ENCODE measurements at places on chromosomes 12 and 14. TPM values are rescaled to one million over a fixed set of nuclear protein-coding genes. Genes with fewer than 3 reads are reported as not detected.

- H3K27me3 ChIP-seq = peaks cover 14% of the 10 kb centered on the region
- H3K36me3 ChIP-seq = no peaks in the 10 kb centered on the region
- no peak overlapping the region for H3K4me3 ChIP-seq
- peaks cover 15% of the 10 kb centered on the region for H3K4me1 ChIP-seq
- DNase-seq = no peak
Observed at GRCh38 chr12:124620606-124621295, 53.3 kb upstream of the NCOR2 start.

DNA sequence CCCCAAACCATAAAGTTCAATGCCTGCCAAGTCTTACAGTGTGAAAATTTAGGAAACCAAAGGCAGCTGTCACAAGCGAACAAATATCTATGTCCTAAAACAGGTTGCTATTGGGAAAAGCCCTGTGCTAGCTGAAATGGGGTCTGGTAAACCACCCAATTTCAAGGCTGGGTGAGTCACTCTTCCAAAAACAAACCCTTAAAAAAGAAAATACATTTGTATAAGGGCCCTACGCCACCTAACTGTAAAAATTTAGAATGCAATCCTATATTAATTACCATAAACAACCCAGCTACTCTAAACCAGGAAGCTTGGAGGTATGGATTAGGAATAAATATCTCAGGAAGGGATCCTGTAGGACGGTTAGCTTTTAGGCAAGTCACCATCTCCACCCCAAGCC lies 32.1 kb downstream of the PRMT8 start:
- peaks cover 13% of the 10 kb centered on the region for H3K4me1 ChIP-seq
- DNase-seq = no peak
- H3K4me3 ChIP-seq = no peak overlapping the region
- H3K27ac ChIP-seq = no peak overlapping the region
- peaks cover 13% of the 10 kb centered on the region for H3K36me3 ChIP-seq

DNA sequence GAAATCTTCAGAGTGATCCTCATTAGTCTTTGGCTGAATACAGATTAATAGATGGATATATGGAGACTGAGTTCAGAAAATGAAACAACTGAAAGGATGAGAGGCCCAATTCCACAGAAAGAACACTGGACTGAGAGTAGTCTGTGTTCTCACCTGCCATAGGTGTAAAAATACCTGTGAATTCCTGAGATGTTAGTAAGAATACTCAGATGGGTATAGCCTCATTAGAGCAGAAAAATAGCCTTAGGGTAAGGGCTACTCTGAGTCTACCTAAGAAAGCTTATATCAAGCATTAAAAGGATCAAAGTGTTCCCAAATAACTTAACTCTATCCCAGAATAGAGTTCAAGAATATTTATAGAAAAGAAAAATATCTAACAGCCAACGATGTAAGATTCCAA lies 1510.3 kb upstream of the SEL1L start:
- peaks cover 6% of the 10 kb centered on the region for H3K36me3 ChIP-seq
- no peak overlapping the region for H3K4me3 ChIP-seq
- H3K27me3 ChIP-seq = no peaks in the 10 kb centered on the region
- H3K27ac ChIP-seq = no peak overlapping the region

DNA sequence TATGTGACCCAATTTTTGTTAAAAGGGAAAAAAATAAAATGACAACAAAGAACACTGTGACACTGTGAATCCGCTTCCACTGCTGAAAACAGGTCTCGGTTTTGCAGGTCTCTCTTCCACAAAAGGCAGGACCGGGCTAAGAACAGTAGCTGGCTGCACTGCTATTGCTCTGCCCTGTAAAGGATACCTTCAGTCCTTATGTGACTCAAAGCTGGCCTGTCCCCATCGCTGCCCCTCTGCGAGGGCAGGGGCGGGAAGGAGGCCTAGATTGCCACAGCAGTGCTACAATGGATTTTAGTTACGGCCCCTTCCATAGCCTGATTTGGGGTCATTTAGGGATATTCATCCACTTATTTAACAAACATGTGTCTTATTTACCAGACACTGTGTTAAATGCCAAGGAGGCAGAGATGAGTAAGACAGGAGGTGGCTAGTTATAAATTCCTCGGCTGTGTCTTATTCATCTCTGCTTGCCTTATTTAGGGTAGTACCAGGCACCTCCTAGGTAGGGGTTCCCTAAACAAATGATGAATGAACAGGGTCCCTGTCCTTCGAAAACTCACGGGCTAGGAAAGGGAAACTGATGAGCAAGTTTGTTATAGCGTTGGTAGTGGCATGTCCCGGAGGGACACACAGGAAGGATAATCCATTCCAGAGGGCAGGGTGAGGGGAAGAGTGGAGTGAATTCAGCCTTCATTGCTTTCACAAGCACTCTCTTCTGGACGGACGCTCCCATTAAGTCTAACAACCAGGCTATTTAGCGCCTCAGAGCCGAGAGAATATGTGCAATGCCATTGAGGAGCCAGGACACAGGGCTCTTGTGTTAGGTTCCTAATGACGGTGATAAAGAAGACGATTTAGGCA lies 73.3 kb downstream of the EID3 start:
- H3K27ac ChIP-seq = peak overlapping the region; percentile 68
- H3K4me1 ChIP-seq = peaks cover 37% of the 10 kb centered on the region
- H3K27me3 ChIP-seq = peaks cover 3% of the 10 kb centered on the region
- H3K4me3 ChIP-seq = 0 out of 2 replicates have a peak overlapping the region, but pooled peaks have one; percentile 17
- DNase-seq = peak; percentile 38
- no peaks in the 10 kb centered on the region for H3K36me3 ChIP-seq

- H3K27ac ChIP-seq = no peak overlapping the region
- no peak overlapping the region for H3K4me3 ChIP-seq
- no peak for DNase-seq
- H3K4me1 ChIP-seq = peaks cover 36% of the 10 kb centered on the region
Observed at GRCh38 chr12:121791671-121792551, 1.6 kb downstream of the RHOF start.

GRCh38 chr12:124301084-124301654 lies 6.3 kb downstream of the RFLNA start:
- no peak for DNase-seq
- H3K27me3 ChIP-seq = peaks cover 44% of the 10 kb centered on the region
- peaks cover 7% of the 10 kb centered on the region for H3K4me1 ChIP-seq
- H3K4me3 ChIP-seq = no peak overlapping the region

DNA sequence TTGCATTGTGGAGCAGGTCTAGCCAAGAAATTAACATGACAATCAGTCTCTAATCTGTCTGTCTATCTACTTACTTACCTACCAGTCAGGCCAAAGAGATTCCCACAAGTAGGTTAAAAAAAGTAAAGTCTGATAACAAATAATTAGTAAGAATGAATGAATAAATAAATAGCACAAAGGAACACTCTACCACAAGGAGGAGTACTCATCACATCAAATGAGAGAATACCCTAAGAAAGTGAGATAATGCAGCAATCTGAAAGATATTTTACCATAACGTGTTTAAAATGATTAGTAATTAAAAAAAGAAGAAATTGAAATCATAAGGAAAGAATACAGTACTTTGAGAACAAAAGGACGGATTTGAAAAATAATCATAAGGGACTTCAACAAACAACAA lies 187.2 kb downstream of the SYNE2 start:
- no peak for DNase-seq
- H3K36me3 ChIP-seq = 0 out of 2 replicates have a peak, but pooled peaks cover 8% of the 10 kb centered on the region
- H3K27ac ChIP-seq = no peak overlapping the region
- peaks cover 9% of the 10 kb centered on the region for H3K4me1 ChIP-seq

DNA sequence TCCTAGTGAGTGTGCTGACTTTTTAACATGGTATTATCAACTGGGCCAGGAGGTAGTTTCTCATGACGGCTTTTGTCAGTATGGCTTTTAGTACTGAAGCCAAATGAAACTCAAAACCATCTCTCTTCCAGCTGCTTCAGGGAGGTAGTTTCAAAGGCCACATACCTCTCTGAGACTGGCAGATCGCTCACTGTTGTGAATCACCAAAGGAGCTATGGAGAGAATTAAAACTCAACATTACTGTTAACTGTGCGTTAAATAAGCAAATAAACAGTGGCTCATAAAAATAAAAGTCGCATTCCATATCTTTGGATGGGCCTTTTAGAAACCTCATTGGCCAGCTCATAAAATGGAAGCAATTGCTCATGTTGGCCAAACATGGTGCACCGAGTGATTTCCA lies 141.1 kb downstream of the HMGA2 start:
- H3K4me1 ChIP-seq = peaks cover 79% of the 10 kb centered on the region
- peak overlapping the region; percentile 51 for H3K4me3 ChIP-seq
- H3K27ac ChIP-seq = peak overlapping the region; percentile 64
- peak; percentile 84 for DNase-seq
- H3K36me3 ChIP-seq = peaks cover 63% of the 10 kb centered on the region

DNA sequence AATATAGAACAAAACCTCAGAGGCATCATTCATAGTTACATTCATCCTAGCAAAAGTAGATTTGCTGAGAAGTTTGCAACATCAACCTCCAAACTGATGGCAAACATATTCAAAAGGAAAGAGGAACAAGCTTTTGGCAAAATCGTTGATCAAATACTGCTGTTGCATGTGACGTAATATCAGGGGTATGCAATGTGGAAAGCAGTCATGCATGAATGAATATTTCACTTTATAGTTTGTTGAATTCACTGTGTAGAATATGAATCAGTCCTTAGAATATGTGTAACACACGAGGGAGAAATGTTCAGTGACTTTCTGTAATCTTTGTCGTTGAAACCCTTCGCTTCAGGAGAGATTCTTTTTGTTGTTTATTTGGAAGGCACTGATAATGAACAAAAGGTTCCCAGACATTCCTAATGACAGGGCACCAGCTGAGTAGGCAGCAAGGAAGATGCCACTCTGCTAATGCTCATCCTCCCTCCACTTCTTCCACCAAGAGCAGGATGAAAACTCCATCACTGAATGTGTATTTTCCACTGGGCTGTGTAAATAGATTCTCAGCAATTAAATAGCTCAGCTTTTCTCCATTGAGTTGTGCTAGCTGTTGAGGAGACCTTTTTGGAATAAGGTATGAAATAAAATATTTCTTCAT lies 126.1 kb downstream of the PELI2 start:
- H3K4me1 ChIP-seq = peaks cover 66% of the 10 kb centered on the region
- H3K27me3 ChIP-seq = no peaks in the 10 kb centered on the region
- peak; percentile 80 for DNase-seq
- H3K27ac ChIP-seq = peak overlapping the region; percentile 90
- 0 out of 2 replicates have a peak, but pooled peaks cover 4% of the 10 kb centered on the region for H3K36me3 ChIP-seq
- H3K4me3 ChIP-seq = peak overlapping the region; percentile 84

DNA sequence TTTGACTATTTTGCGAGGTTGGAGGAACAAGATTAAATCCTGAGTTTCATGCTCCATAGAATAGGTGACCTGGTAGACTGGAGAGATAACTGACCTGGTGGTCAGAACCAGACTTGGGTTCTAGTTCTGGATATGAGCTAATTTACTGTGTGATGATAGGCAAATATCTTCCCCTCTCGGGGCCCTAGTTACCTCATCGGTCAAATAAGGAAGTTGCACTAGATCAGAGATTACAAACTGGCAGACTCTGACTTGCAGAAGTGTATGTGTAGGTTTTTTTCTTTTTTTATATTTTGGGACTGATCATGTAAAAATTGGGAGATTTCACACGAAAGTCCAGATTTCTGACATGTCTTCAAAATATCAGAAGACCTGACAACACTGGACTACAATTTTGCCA lies 37.0 kb downstream of the RPH3A start:
- no peaks in the 10 kb centered on the region for H3K4me1 ChIP-seq
- no peak overlapping the region for H3K27ac ChIP-seq
- H3K4me3 ChIP-seq = no peak overlapping the region
- peaks cover 3% of the 10 kb centered on the region for H3K27me3 ChIP-seq
- no peaks in the 10 kb centered on the region for H3K36me3 ChIP-seq

GRCh38 chr14:79144896-79145295 lies 974.7 kb downstream of the NRXN3 start:
- H3K27ac ChIP-seq = no peak overlapping the region
- H3K4me1 ChIP-seq = no peaks in the 10 kb centered on the region
- no peaks in the 10 kb centered on the region for H3K27me3 ChIP-seq
- H3K36me3 ChIP-seq = no peaks in the 10 kb centered on the region

DNA sequence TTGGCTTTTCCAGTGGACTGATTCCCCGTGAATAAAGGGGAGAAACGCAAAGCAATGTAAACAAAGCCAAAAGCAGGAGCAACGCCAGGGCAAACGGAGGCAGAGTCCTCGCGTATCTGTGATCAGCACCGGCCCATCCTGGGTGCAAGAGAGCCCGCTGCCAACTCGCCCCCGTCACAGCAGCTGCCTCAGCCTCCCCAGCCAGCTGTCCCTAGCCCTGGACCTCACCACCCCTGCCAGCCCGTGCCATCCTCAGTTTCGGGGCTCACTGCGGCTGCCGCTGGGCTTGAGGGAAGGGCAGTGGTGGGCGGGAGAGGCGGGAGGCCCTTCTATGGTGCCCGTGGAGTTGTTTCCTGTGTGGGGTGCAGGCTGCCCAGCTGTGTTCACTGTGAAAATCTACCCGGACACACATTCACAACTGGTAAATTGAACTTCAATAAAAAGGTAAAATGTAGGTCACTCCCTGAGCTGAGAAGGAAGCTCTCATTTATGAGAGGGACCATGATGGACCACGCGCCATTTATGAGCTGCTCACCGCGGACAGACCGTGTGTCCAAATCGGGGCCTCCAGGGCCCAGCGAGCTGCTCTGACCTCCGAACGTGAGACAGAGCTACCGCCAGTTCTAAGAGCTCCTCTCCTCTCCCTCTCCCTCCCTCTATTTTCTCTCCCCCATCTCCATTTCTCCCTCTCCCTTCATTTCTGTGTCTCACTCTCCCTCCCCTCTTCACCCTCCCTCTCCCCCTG lies 330.5 kb upstream of the SFSWAP start:
- H3K27ac ChIP-seq = no peak overlapping the region
- peaks cover 2% of the 10 kb centered on the region for H3K27me3 ChIP-seq
- no peaks in the 10 kb centered on the region for H3K4me1 ChIP-seq
- DNase-seq = no peak

GRCh38 chr14:94485944-94486841 lies 10.2 kb upstream of the SERPINA9 start:
- no peak overlapping the region for H3K27ac ChIP-seq
- DNase-seq = no peak
- no peaks in the 10 kb centered on the region for H3K36me3 ChIP-seq
- H3K4me1 ChIP-seq = no peaks in the 10 kb centered on the region
- H3K4me3 ChIP-seq = no peak overlapping the region

DNA sequence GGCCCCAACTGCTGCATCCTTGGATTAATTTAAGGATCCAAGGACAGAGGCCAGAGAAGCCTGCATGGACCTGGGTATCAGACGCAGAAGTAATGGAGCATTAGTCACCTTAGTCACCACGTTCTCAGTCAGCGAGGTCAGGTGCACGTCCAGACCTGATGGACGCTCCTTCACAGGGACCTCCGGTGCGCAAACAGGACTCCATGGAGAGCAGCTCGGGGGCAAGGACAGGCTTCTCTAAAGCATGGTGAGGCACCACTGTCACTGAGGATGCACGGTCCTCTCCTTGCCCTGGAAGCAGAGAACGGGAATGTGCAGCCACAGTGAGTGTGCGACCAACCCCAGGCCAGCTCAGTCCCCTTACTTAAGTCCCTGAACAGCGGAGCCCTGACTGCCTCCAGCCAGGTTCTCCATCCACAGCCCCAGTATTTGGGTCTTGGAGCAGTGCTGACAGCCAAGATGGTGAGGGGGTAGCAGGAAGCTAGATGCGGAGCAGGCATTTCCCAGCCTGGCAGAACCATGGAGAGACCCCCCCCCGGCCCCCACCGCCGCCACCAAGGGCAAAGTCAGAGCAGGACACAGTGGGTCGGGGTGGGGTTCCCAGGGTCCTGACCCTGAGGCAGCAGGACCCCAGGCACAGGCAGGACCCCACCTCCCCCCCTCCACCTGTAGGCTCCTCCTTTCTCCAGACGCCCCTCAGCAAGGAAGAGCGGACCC lies 253.4 kb upstream of the SFSWAP start:
- H3K27me3 ChIP-seq = peaks cover 1% of the 10 kb centered on the region
- H3K4me3 ChIP-seq = no peak overlapping the region
- H3K4me1 ChIP-seq = no peaks in the 10 kb centered on the region
- peaks cover 8% of the 10 kb centered on the region for H3K36me3 ChIP-seq
- DNase-seq = no peak

Gene PZP
- not detected for total RNA-seq

Gene C12orf50
- total RNA-seq = not detected

Gene COCH
- total RNA-seq = not detected

Gene ZFP36L1
- 156 TPM for total RNA-seq

Gene NFE2
- total RNA-seq = 0.46 TPM

Gene TSPAN8
- total RNA-seq = not detected

Gene SLC7A8
- 24.2 TPM for total RNA-seq
